ENCODE measurements at places on chromosomes 7 and 10.

DNA sequence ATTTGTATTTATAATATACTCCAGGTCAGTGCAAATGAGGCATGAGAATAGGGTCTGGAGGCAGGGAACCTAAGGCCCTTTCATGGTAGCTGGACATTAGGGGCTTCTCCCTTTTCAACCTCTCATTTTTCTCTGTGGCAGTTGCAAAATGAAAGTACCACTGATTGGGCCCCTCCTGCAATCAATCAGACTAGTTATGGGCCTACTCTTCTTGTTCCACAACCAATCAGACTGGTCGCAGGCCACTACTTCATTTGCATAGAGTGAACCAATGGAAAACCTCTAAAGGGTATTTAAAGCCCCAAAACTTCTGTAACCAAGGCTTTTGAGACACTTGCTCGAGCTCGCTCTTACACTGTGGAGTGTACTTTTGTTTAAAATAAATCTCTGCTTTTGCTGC is 10.0 kb upstream of the PRPS1L1 start:
- no peak for DNase-seq

- no peak for DNase-seq
These were observed 221.4 kb upstream of the SEMA3C start for GRCh38 chr7:81140252-81140651.

DNA sequence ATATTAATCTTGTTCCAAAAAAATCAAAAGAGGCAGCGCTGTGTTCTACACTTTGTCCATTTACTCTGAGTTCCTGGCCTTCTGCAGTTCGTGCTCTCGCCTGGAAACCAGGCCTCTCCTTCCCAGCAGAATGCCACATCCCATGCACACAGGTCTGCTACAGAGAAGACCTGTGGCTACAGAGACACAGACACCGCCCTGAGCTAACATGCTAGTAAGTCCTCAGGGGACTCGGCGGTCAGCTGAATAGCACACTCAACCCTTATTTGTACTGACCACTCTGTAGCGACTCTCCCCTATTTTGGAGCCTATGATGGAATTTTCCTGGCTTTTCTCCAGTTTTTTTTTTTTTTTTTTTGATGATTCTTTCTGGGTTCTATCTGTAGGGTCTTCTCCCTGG is 12.8 kb downstream of the CREB3L2 start:
- DNase-seq: no peak

DNA sequence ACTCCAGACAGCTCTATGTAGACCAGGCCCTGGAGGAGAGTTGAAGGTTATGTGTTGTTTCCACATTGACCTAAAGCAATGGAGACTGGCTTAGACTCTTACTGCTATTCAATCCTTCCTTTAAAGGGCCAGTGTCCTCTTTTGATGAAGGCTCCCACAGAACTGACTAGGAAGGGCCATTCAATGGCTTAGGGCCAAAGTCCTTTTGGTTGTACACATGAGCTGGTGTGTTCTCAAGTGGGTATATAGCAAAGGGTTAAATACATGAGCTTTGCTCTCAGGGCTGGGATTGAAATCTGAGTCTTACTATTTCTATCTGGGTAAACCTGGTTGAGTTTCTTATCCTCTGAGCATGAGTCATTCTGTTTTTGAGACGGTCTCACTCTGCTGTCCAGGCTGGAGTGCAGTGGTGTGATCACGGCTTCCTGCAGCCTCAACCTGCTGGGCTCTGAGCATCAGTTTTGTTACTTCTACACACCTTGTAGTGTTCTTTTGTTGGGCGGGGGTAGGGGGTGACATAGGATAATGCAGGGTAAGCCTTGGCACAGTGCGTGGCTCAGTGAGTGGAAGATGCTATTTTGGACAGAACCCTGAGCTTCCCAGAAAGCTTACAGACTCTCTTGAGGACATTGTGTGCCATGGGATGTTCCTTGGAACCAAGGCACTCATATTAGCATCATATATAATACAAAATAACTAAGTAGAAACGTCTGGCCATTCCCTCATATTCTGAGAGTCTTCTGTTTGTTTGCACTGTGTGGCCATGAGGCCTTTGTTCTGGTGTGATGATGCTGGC is 90.1 kb downstream of the ABCC2 start:
- DNase-seq: no peak

- DNase-seq: peak; percentile 30
These were observed 63.3 kb downstream of the NOC3L start for GRCh38 chr10:94299417-94299816.

DNA sequence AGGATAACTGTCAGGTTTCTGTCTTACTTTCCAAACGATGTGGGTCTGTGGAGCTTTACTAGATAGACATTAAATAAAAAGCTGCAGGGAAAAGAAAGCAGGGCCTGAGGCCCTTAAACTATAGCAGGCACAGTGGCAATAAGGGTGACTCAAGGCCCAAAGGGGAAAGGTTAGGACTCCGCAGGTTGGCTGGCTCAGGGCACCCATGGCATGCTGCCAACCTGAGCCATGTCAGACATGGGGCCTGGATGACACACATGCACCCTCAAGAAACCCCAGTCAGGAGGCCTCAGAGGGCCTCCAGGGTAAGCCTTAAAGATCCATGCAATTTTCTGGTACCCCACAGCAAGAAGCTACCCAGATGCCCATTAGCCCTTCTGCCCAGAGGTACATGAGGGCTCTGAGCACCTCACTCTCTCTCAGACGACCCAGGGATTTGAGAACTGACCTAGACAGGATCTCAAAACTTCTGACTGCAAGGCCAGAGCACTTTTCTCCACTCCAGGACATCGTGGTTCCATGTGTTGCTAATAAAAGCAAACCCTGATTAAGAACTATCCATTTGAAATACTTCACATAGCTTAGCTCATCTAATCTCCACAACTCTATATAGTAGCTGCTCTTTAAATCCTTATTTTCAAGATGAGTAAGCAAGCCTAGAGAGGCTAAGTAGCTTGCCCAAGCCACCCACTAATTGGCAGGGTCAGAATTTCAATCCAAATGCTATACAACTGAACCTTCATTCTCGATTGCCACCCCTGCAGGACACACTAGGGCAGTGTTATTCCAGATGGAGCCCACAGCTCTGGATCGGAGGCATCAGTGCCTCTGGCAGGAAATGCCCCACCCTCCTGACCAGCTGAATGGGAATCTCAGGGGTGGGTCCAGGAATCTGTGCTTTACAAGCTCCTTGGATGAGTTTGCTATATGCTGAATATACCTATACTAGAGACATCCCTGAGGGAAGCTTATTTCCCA is 132.5 kb upstream of the EFCAB10 start:
- no peak for DNase-seq

- DNase-seq: no peak
These were observed 388.4 kb downstream of the TFEC start for GRCh38 chr7:115642194-115642593.

GRCh38 chr7:53431901-53432300 is 396.5 kb downstream of the POM121L12 start:
- DNase-seq: no peak

DNA sequence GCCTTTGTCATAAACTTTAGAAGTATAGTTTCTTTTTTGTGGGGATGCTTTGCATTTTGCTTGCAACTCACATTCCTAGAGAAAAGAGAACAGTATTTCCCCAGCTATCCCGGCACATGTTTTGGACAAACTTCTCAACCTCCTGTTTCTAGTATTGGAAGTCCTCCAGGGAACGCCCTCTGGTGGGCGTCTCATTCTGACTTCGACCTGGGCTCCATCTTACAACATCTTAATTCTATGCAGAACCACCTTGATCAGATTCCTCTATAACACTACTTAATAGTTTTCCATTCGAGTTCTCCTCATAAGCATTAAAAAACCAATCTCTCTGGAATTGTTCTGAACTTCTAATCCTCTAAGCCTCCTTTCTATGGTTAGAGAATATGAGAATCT is 139.5 kb upstream of the FZD8 start:
- no peak for DNase-seq

- DNase-seq: no peak
These were observed 43.9 kb downstream of the GHRHR start for GRCh38 chr7:31007634-31008033.

- no peak for DNase-seq
These were observed 640.7 kb upstream of the MKI67 start for GRCh38 chr10:128766915-128767314.

DNA sequence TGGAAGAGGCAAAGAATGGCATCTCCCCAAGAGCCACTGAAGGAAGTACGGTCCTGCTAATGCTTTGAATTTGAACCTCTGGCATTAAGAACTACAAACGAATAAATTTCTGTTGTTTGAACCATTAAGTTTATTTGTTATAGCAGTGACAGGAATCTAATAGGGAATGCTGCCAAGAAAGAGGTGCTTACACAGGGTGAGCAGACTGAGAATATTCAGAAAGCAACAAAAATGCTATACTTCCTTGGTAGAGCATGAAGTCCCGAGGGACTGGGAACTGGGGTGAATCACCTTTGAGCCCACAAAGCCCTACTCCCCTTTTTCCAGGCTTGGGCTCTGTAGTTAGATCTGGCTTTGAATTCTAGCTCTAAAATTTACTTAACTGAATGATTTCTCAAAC is 45.0 kb downstream of the PANK1 start:
- DNase-seq: no peak

GRCh38 chr10:128727114-128727513 is 600.9 kb upstream of the MKI67 start:
- no peak for DNase-seq

DNA sequence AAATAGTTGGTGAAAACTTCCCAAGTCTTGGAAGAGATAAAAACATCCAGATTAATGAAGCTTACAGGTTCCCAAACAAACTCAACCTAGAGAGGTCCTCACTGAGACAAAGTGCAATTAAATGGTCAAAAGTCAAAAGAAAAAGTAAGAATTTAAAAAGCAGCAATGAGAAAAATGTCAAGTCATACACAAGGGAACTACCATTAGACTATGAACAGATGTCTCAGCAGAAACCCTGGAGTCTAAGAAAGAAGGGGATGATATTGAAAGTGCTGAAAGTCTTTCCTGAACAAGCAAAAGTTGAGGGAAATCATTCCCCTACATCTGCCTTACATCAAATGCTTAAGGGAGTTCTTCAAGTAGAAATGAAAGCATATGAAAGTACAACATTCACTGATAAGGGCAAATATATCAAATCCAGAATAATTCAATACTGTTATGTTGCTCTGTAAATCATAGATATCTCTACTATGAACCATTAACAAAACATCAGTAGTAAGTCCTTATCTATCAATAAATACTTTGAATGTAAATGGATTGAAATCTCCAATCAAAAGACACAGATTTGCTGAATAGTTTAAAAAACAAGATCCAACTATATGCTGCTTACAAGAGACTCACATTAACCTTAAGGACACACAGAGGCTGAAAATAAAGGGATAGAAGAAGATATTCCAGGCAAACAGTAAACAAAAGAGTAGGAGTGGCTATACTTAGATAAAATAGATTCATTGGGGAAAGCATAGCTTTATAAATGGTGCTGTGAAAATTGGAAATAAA is 449.5 kb downstream of the PHTF2 start:
- DNase-seq: no peak

- DNase-seq: no peak
These were observed 499.9 kb upstream of the FZD8 start for GRCh38 chr10:36141856-36142560.

DNA sequence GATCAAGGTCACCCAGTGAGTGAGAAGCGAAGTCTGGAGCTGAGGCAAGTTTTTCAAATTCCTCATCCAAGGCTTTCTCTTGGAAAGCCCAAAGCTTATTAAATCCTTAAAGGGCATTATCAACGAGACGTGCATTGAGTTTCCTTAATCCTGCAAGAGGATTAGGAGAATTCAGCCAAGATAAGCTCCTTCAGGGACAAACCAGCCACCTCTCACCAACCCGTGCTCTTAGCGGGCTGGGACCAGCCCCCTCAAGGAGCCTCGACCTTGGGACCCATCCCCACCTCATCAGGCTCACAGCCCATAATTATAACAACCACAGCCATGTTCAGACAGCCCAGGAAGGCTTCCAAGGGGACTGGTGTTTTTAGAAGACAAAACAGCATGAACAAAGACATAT is 12.0 kb upstream of the SLC29A4 start:
- no peak for DNase-seq

- DNase-seq: no peak
These were observed 75.1 kb downstream of the OAT start for GRCh38 chr10:124343351-124344265.

GRCh38 chr7:90597563-90598253 is 1.6 kb downstream of the CDK14 start:
- DNase-seq: no peak

- DNase-seq: peak; percentile 6
These were observed 141.7 kb upstream of the CCDC6 start for GRCh38 chr10:60048091-60048501.

DNA sequence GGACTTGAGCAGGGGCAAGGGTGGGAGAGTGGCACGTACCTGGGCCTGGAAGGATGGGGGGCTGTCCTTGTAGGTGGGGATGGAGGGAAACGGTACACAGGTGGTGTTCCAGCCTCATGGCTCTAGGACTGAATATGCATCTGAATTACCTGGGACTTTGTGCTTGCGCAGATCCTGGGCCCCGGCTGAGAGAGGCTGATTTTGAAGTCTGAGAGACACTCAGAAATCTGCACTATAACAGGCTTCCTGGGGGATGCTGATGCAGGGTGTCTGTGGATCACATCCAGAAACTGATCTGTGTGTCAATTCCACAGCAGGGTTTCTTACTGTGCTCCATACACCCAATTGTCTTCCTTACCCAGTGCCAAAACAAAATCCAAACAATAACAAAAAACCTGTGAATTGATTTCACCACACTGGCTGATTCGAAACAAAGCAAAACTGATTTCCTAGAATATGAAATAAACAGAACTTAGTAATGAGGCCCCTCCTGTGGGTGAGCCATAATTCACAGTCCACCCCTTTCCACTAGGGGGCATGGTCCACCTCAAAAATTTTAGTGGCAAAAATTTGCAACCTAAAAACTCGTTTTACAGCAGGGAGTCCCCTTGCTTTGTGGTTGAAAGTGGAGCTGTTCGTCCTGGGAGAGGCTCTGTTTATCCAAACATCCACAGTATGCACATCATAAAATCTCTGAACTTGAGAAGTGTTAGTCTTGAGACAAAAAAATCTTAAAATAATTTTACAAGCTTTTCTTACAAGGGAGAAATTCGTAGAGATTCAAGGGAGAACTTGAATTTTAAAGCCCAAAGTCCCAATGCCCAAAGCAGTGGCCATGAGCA is 32.0 kb upstream of the PLEKHA1 start:
- DNase-seq: peak; percentile 66

GRCh38 chr10:6393168-6393567 is 186.9 kb downstream of the PRKCQ start:
- DNase-seq: no peak

GRCh38 chr7:107168233-107169119 is at the start of gene HBP1:
Gene HBP1 (plus strand): TSS chr7:107169003. CDS start chr7:107179894, 10,891 bp downstream.
- DNase-seq: peak; percentile 97

- DNase-seq: peak; percentile 18
These were observed 16.1 kb upstream of the AKR1C1 start for GRCh38 chr10:4947039-4947634.

DNA sequence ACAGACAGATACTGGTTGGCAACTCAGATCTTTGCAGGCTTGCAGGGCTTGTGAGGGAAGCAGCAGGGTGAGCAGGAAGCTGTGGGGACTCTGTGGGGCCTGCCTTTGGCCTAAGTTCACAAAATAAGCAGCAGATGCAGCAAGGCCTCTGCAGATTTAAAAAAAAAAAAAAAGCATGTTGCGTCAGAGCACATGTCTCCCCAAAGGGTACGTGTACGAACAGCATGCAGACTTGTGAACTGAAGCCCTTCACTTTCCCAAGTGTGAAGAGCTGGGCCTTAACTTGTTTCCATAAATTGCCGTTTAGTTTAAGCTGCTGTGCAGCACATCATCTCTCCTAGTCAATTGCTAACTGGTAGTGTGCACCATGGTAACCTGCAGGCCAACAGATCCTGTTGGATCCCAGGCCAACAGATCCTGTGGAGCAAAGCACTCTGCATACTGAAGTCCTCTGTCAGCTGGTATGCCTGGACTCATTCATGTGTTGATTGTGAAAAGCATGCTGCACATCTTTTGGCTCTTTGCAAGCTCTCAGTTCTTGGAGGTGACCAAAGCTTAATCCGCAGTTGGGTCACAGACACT is 10.8 kb upstream of the XPNPEP1 start:
- no peak for DNase-seq

Measured in AG08396 (cell line).